ENCODE measurements at places on chromosomes 3 and 15.

GRCh38 chr3:161096771-161097367 is 8.3 kb downstream of the B3GALNT1 start:
- no peak for DNase-seq

GRCh38 chr3:177420651-177421480 is 223.6 kb upstream of the TBL1XR1 start:
- DNase-seq = no peak

DNA sequence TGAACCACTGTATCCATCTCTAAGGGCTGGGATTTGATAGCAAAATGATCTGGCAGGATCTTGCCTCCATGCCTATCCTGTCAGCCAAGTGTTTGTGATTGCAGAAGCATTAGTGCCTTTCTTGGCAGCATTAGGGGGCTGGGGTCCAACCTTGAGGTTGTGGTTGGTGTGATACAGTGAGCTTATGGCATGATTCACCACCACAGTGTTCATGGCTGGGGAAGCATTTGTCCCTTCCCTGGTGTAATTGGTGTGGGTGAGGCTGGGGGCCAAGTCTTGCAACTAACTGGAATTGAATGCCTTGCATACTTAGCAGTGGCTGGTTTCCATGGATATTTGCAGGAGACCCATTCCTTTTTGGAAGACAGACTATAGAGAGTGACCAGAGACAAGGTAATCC is 271.0 kb upstream of the TBL1XR1 start:
- DNase-seq = no peak

GRCh38 chr15:81886591-81886990 is 159.2 kb downstream of the MEX3B start:
- DNase-seq = no peak
